Left kidney (tissue), 8 donors: ENCODE measurements at places on chromosomes 1 and 21. TPM values are rescaled to one million over a fixed set of nuclear protein-coding genes. Genes with fewer than 3 reads are reported as not detected.

Gene GJB4
- 0.25 TPM for polyA plus RNA-seq

GRCh38 chr1:227325156-227325555 lies 6.9 kb upstream of the CDC42BPA start:
- DNase-seq: no peak

GRCh38 chr1:20493309-20493708 lies 7.3 kb upstream of the CAMK2N1 start:
- DNase-seq: no peak

DNA sequence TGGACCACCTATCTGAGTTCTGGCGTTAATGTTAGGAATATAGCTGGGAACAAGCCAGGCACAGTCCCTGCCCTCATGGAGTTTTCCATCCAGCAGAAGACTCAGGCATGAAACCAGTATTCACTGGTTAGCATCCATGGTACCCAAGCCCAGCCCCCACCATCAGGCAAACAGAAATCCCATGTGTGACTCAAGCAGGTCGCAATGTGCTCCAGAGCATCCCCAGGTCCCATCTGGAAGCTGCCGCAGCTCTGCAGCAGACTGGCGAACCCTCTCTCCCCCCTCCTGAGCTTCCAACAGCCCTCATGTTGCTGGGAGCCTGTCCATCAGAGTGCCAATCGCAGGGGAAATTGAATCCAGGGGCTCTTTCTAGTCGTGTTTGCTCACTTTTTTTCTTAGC lies 174.2 kb downstream of the RRAGC start:
- no peak for DNase-seq
